Foreskin keratinocyte (primary cell): ENCODE measurements at places on chromosomes 1 and 21. TPM values are rescaled to one million over a fixed set of nuclear protein-coding genes. Genes with fewer than 3 reads are reported as not detected.
A peak's percentile ranks its signal among the peaks of the same experiment; 100 is the strongest.

GRCh38 chr1:192418552-192419285 lies 101.9 kb downstream of the RGS21 start:
- no peak for DNase-seq

GRCh38 chr1:113879739-113880038 lies 7.7 kb downstream of the BCL2L15 start:
- DNase-seq: no peak

- no peak for DNase-seq
Observed at GRCh38 chr21:24275616-24276015, 1331.7 kb downstream of the MRPL39 start.

Gene MAB21L3
- 0.07 TPM in 2 replicates for total RNA-seq

GRCh38 chr21:35852820-35853219 lies 207.5 kb downstream of the SETD4 start:
- DNase-seq: no peak

DNA sequence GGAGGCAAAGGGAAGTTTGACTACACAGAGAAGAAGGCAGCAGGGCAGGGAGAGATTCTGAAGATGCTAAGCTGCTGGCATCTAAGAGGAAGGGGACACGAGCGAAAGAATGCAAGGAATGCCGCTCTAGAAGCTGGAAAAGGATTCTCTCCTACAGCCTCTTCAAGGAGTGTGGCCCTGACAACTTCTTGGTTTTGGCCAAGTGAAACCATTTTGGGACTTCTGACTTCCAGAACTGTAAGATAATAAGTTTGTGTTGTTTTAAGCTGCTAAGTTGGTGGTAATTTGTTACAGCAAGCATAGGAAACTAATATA lies 28.5 kb downstream of the MGST3 start:
- no peak for DNase-seq

- peak; percentile 31 for DNase-seq
Observed at GRCh38 chr1:233614743-233615521, 1.0 kb downstream of the KCNK1 start.

- no peak for DNase-seq
Observed at GRCh38 chr1:248862695-248862997, 3.8 kb upstream of the ZNF692 start.

DNA sequence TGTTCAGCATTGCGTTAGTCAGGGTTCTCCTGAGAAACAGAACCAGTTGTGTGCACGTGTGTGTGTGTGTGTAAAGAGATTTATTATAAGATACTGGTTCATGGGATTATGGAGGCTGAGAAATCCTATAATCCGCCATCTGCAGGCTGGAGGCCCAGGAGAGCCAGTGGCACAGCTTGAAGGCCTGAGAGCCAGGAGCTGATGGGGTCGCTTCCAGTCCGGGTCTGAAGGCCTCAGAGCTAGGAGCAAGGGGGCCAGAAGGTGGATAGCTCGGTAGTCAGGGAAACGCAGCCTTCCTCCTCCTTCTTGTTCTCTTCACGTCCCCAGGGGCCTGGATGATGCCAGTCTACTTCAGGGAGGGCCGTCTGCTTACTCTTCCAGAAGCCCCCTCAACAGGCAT lies 37.7 kb downstream of the FAAP20 start:
- DNase-seq: no peak

Gene S1PR1
- 16.9 and 24.9 TPM in 2 replicates for total RNA-seq

Gene NHLH1
- total RNA-seq: 0.04 TPM in 1 of 2 replicates, not detected in the other
